ENCODE measurements at places on chromosomes 12 and 14.
A peak's percentile ranks its signal among the peaks of the same experiment; 100 is the strongest.

DNA sequence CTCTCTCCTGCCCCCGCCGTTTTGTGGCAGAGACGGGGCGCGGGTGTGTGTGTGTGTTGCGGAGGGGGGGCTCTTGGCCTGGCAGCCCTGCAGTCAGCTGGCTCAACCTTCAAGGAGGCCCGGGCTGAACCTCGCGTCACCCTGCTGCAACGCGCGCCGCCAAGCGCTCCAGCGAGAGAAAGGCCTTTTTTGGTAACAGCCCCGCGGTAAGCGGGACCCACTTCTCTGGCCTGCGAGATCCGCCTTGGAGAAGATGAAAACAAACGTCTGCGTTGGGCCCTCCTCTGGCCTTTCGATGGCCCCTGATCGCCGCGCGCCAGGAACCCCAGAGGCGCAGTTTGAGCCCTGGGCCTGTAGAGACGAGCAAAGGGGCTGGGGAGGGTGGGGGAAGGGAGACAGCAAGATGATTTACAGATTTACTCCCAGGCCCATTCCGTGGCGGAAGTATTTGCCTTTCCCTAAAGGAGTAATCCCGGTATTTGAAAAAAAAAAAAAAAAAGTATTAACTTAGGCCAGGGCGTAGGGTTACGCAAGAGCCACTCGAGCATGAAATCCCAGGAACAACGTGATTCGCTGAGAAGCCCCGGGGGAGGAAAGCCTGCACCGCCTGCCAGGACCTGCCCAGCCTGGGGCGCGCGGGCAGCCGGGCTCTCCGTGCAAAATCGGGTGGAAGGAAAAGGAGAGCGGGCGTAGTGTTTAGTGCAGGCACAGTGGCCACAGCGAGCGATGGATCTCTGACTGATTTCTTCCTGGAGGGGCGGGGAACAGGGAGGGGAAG lies 4.5 kb upstream of the IRF2BPL start:
- DNase-seq: peak; percentile 82

DNA sequence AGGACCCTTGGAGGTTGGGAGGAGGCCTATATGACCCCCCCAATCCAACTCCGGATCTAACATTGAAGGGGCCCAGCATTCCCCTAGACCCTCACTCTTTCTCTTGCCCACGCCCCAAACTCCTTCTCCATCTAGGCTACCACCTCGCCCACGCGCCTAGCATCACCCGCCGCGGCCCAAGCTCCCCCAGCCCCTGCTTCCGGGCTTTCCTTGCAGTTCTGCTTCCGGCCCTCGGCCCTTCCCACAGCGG lies 445 bp downstream of the CERS5 start:
- no peak for DNase-seq

DNA sequence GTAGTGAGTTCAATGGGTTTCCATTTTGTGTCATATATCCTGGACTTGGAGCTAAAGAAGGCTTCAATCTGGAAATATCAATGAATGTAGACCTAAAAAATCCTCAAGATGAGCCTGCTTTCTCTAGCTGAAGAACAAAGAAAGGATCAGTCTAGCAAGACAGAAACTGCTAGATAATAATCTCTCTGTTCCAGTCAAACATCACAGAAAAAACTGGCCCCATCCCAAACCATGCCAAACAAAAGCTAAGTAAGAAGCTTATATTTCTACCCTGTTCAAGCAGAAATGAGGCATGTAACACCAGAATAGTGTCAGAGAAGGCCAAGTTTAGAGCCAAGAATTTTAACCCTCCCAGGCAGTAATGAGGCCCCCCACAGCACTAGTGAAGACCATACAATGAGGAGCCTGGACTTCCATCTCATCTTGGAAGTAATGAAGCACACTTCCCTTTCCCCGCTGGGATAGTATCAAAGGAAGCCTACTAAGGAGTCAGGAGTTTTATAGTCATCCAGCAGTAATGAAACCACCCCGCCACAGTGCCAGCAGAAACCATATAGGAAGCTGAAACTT lies 95.8 kb downstream of the NELL2 start:
- no peak for DNase-seq

DNA sequence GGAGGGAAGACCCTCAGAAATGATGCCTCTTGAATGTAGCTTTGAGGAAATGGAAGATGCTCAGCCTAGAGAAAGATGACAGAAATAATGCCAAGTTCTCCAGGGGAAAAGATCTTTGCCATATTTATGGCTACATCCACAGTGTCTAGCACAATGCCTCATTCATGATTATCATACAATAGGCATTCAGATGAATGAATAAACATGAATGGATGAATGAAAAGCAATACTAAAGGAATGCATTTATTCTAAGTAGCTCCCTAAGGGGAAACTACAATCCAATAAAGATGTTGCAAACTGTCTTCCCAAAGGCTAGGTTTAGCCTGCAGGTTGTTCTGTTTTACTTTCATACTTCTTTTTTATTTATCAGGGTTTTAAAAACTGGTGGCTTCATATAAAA lies 12.0 kb downstream of the TMTC1 start:
- DNase-seq: no peak

DNA sequence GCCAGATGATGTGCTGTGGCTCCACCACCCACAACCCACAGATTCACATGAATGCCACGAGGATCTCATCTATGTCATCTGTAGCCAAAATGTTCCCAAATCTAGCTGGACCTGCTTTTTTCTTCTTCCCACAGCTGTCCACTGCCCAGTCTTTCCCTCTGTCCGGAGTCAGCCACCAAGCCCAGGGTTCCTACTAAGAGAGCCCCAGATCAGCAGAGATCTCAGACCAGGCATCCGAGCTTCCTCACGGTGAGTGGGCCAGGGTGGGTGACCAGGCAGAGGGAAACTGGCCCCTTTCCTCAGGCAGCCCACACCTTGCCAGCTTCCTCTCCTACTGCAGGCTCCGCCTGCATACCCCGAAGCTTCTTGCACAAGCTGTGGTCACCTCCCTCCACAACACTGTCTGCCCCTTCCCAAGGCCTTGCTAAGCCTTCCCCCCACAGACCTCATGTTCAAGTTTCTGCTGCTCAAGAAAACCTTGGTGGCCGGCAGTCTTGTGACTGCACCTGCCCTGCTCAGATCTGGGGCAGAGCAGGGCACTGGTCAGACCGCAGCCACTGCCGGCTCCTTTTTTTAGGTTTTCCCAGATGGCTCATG lies 81.4 kb downstream of the ACTN1 start:
- DNase-seq: no peak

GRCh38 chr12:45658020-45658419 lies 71.5 kb upstream of the ARID2 start:
- no peak for DNase-seq

GRCh38 chr12:105588106-105588505 lies 257.6 kb downstream of the C12orf75 start:
- DNase-seq: no peak

GRCh38 chr12:116346222-116346621 lies 68.7 kb upstream of the MED13L start:
- DNase-seq: no peak

GRCh38 chr14:74403619-74404417 lies 22.2 kb downstream of the SYNDIG1L start:
- DNase-seq: no peak

DNA sequence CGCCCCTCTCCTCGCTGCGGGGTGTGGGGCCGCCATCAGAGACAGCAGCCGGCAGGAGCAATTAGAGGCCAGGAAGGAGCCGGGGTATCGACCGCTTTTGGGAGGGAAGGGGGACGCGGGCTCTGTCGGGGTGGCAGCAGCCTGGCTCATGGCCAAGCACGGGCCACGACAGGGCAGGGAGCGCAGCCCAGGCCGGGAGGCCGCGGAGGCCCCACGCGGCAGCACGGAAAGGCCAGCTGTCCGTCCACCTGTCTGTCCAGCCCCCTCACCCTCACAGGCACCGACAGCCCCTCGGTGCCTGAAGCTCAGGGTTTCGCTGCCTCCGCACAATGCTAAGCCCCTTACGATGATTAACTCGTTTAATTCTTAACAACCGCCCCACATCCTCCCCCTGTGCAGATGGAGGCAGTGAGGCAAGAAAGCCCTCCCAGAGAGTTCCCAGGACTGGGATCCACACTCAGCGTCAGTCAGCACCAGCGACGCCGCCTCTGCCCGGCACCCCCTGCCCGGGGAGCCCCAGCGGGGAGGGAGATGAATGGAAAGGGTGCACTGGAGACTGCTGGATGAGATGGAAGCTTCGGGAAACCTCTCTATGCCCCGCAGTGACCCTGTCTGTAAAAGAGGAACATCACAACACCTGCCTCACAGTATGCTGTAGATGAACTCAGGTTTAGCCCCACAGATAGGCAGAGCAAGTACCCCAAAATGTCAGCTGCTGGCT lies 23.7 kb downstream of the NCOR2 start:
- no peak for DNase-seq

- DNase-seq: no peak
Observed at GRCh38 chr14:37598747-37599506, 3.5 kb downstream of the TTC6 start.

DNA sequence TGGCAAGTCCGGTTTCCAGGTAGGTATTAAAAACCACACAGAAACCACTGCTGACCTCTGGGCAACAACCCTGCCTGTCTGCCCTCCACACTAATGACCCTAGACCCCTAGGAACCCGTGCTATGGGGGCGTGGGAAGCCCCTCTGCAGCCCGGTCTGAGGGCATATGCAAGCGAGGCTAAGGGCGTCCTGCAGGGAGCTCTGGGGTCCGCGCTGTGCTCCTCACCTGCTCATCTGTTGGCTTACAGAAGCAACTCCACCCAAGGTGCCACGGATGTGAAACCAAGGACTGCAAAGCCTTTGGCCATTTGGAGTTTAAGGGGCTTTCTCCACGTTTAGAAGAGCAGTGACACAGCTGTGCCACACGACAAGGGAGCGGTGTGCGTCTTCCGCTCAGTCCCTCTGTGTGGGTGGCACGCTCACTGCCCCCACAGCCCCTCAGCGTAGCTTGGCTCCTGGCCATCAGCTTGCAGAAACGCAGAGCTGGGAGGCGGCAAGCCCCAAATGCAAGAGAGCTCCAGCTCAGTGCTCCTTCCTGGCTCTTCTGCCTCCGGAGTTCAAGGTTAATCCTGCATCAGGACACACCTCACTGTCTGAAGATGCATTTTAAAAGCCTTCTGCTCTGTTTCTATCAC lies 18.4 kb downstream of the AMN start:
- no peak for DNase-seq

- DNase-seq: no peak
Observed at GRCh38 chr12:1643905-1644533, 15.0 kb downstream of the WNT5B start.

DNA sequence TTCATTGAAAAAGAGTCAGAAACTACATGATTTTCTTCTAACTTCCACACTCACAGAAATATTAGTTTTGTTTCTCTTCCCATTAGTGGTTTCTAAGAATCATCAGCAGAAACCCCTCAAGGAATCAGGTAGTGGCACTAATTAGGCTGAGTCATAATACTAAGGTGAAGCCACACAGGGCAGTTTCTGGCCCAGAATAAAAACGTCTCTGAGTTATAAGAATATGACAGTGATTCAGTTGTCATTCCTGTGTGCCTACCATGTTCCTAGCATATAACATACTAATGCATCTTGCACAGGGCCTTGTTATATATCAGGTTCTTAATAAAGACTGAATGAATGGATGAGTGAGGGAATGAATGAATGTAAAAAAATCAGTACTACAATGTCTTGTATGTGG lies 206.0 kb upstream of the PLEKHG7 start:
- DNase-seq: no peak

- no peak for DNase-seq
Observed at GRCh38 chr12:2195085-2195484, 142.3 kb downstream of the CACNA1C start.

DNA sequence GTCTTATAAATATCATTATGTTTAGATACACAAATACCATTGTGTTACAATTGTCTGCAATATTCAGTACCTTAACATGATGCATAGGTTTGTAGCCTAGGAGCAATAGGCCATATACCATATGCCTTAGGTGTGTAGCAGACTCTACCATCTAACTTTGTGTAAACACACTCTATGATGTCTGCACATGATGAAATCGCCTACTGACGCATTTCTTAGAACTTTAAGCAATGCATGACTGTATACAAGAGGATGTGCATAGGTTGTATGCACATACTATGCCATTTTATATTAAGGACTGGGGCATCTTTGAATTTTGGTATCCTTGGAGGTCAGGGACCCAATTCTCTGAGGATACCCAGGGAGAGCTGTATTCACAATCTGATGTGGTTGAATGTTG lies 10.1 kb upstream of the BTG1 start:
- DNase-seq: no peak

DNA sequence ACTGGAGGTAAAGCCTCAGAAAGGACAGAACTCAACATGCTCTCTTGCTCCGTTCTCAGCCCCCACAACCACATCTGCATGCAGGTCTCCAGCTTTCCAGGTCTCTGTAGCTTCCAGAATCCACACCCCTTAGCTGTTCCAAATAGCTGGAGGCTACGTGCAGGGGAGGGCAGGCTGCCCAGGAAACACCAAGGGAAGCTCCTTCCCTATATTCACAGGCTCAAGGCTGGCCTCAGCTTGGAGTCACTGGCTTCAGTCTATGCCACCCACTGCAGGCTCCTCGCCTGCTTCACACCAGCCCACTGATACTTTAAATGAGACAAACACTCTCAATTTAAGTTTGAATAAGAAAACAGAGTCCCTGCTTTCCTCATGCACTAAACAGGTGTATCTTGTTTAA lies 73.3 kb downstream of the ASCL4 start:
- no peak for DNase-seq

DNA sequence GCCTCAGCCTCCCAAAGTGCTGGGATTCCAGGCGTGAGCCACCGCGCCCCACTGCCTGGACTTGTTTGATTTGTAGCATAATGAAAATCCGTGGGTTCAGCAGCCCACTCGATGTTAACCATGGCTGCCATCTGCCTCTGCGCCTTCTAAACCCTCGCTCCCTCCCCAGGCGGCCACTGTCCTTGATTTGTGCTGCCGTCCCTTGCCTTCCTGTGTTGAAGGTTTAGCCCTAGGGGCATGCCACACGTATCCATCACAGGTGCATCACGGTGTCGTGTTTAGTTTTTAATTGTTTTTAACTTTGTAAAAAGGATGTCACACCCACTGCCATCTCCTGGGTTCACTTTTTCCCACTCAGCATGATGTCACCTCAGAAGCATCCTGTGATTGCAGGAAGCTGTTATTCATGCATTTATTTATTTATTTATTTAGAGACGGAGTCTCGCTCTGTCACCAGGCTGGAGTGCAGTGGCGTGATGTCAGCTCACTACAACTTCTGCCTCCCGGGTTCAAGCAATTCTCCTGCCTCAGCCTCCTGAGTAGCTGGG lies 24.5 kb upstream of the ULK1 start:
- DNase-seq: no peak
